ENCODE measurements at places on chromosomes 13 and 19. TPM values are rescaled to one million over a fixed set of nuclear protein-coding genes. Genes with fewer than 3 reads are reported as not detected.

DNA sequence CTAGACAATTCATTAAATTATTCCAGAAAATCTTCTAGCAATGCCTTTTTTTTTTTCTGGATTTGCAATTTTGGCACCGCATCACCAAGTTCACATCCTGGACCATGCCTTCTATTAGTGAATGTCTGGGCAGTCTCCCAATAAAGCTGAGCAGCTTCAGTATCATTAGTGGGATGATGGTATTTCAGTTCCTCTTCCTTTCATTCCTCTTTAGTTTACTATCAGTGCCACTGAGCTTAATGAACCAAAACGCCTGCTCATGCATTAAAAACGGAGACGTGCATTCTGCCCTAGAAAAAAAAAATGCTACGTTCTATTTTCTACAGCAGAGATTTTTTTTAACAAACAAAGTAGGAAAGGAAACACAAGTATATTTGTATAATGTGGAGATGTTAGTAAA is 343.0 kb downstream of the PCDH9 start:
- no peaks in the 10 kb centered on the region for H3K4me1 ChIP-seq
- DNase-seq: no peak
- no peaks in the 10 kb centered on the region for H3K27me3 ChIP-seq
- no peak overlapping the region for H3K4me3 ChIP-seq

- DNase-seq: peak; percentile 66
- H3K27me3 ChIP-seq: no peaks in the 10 kb centered on the region
- peak overlapping the region; percentile 80 for H3K4me3 ChIP-seq
- peak overlapping the region; percentile 90 for H3K27ac ChIP-seq
- H3K36me3 ChIP-seq: no peaks in the 10 kb centered on the region
- H3K4me1 ChIP-seq: peaks cover 38% of the 10 kb centered on the region
Measured at GRCh38 chr19:4640247-4641000, 1.1 kb downstream of the TNFAIP8L1 start.

VSTM2B gene
- total RNA-seq: not detected

ZNF790 gene
- 5.3 TPM for total RNA-seq

DNA sequence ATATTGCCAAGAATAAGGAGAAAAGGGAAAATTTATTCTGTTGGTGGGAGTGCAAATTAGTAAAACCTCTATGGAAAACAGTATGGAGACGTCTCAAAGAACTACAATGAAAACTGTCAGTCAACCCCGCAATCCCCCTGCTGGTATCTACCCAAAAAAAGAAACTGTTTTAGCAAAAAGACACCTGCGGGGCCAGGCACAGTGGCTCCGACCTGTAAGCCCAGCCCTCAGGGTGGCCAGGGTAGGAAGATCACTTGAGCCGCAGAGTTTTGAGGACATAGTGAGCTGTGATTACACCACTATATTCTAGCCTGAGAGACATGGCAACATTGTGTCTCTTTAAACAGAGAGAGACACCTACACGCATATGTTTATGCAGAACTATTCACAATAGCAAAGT is 37.5 kb upstream of the SLITRK1 start:
- DNase-seq: no peak
- H3K36me3 ChIP-seq: no peaks in the 10 kb centered on the region
- no peaks in the 10 kb centered on the region for H3K4me1 ChIP-seq

- no peak overlapping the region for H3K27ac ChIP-seq
- no peaks in the 10 kb centered on the region for H3K36me3 ChIP-seq
- peaks cover 12% of the 10 kb centered on the region for H3K4me1 ChIP-seq
- H3K27me3 ChIP-seq: no peaks in the 10 kb centered on the region
- DNase-seq: no peak
Measured at GRCh38 chr13:30714629-30715371, 20.5 kb upstream of the ALOX5AP start.

DNA sequence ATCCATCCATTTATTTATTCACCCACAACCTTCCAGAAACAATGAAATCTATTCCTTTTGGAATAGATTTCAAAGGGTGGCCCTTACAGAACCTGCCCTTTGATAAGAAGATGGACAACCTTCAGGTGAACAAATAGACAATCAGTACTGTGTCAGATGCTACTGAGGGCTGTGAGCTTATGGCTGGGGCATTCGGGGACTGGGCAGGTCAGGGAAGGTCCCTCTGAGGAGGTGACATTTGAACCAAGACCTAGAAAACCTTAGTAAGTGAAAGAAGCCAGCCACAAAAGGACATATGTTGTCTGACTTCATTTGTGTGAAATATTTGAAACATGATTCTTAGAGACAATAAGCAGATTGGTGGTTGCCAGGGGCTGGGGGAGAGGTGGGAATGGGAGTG is 15.7 kb downstream of the ACTL9 start:
- H3K36me3 ChIP-seq: no peaks in the 10 kb centered on the region
- no peaks in the 10 kb centered on the region for H3K4me1 ChIP-seq
- H3K27me3 ChIP-seq: no peaks in the 10 kb centered on the region
- no peak overlapping the region for H3K4me3 ChIP-seq
- no peak overlapping the region for H3K27ac ChIP-seq
